ENCODE measurements at places on chromosomes 3 and 15. TPM values are rescaled to one million over a fixed set of nuclear protein-coding genes. Genes with fewer than 3 reads are reported as not detected.

GRCh38 chr15:96340598-96341512 lies 10.4 kb downstream of the NR2F2 start:
- DNase-seq, result no peak

DGKG gene
- 0.71 TPM for polyA plus RNA-seq

GRCh38 chr15:40513609-40514008 lies 42.8 kb downstream of the CHST14 start:
- no peak for DNase-seq

DNA sequence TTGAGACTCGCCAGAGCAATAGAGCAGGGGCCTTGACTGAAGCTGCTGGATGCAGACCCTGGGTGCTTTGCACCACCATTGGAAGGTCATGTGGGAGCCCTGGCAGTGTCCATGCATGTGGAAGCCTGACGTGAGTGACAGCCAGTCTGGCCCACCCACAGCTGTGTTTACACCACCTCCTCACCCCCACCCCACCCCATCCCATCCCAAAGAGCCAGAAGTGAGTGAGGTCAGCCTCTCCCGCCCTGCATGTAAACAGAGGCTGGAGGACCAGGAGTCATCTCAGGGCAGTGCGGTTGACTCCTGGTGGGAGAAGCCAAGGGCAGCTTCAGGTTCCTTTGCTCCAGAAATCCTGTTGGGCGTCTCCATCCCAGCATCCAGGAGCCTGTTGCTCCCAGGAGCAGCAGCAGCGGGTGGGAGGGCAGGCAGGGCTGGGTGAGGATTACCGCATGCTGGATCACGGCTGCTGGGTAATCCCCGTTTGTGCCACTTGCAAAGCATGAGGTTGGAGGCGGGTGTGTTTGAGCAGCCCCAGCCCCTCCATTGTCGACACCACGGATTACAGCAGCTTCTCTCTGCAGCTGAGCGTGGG lies 44.6 kb downstream of the CORO2B start:
- no peak for DNase-seq
